ENCODE measurements at places on chromosomes 3 and 15. TPM values are rescaled to one million over a fixed set of nuclear protein-coding genes. Genes with fewer than 3 reads are reported as not detected.

Gene CFAP100
- not detected for total RNA-seq

- DNase-seq, result no peak
Observed at GRCh38 chr3:147311716-147312115, 94.6 kb downstream of the ZIC4 start.

Gene GPR149
- not detected for total RNA-seq

- DNase-seq, result no peak
Observed at GRCh38 chr3:188041193-188041592, 112.8 kb upstream of the LPP start.

- no peak for DNase-seq
Observed at GRCh38 chr3:157126365-157126764, 33.6 kb downstream of the CCNL1 start.

DNA sequence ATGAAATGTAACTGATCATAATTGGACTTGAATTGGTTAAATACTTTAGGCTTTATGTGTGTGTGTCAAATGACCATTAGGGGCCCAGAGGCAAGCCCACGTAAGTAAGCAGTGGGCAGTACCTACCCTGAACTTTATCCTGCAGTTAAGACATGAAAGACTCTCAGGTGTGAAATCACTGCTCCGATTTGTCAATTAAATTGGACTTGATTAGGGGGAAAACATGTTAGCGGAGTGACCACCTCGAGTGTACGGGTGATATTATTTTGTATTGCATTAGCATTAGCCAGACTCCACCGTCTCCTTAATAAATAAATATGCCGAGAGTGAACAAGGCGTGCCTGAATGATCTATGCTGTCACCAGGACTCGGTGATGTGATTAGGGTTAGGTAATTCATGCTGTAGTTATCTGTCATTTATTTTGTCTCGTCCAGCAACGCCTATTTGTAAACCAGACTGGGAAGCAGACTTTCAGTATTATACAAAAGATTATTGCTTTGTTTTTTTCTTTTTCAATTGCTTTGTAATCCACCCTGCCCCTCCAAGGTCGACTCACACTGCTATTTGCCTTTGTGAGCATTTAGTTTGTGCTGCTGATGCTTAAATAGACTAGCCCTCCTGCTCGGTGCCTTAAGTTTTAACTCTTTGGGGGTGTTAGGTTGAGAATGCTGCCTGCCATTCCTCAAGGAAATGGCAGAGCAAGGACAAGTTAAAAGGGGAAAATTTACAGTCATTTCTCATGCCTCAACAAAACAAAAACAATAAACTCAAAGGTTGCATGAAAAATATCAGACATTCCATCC is 1.8 kb downstream of the RBMS3 start:
- no peak for DNase-seq

GRCh38 chr15:60960517-60960916 is 268.6 kb downstream of the RORA start:
- no peak for DNase-seq

Gene PTPRG
- 82.8 TPM for total RNA-seq

DNA sequence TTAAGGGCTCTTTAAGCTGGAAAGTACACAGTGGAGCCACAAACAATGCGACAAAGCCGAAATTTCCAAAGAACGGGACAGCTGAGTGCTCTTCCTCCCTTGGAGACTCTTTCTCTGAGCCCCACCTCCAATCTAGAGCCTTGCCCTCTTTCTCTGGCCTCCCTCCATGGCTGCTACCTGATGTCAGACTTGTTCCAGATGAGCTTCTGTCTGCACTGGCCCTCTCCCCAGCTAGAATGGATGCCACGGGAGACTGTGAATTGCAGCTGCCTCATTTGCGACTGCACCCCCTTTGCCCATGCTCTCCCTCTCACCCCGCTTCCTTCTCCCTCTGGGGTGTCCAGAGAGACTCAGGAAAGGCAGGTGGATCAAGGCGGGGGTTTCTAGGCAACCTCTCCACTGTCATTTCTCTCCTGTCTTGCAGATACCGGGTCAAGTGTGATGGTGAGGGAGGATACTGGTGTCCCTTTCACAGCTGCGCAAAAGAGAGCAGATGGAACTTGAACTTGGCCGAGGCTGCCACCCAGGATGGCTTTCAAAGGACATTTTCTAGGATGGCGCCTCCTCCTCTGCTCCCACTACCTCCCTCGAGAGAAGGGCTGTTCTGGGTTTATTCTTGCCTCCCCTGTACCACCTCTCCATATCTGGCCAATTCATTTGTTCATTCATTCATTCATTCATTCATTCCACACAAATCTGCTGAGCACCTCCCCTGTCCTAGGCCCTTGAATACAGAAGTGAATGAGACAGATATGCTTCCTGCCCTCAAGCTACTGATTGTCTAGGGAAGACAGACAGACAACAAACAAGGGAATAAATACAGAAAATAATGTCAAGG is 12.8 kb downstream of the ATP2B2 start:
- DNase-seq, result no peak

DNA sequence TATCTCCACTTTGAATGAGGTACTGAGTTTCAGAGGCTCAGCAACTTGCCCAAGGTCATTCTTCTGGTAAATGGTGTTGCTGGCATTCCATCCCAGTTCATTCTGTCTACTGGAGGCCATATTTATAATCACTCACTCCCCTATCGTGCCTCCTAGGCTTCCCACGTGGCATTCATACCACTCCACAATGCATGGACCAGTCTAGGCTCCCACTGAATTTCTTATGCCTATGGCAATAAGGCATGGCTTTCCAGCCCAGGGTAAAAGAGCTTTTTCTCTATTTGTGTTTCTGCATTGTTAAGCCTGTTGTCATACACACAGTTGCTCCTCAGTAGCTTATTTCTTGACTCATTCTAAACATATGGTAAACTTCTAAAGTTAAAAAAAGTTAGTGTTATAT is 19.9 kb downstream of the BBX start:
- no peak for DNase-seq

- no peak for DNase-seq
Observed at GRCh38 chr15:27850050-27850449, 249.1 kb downstream of the OCA2 start.

Gene MUC20
- total RNA-seq, result 9.5 TPM

- peak; percentile 74 for DNase-seq
Observed at GRCh38 chr3:127479449-127479848, 111.1 kb downstream of the TPRA1 start.

DNA sequence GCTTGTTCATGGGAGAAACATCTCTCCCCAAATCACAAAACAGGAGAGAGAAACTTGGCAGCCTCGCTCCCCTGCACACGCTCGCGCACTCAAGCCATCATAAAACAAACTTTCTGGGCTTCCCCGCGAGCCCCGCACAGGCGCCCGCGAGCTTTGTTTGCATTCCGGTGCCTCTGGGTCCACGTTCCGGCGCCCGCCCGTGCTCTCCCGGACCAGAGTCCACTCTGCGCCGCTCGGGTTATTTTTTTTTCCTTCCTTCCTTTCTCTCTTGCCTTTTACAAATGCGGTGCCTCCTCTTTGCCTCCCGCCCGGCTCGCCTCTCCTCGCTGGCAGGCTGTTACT is 363 bp downstream of the MAGI1 start:
- no peak for DNase-seq

GRCh38 chr15:62544446-62544845 is 379.4 kb upstream of the C2CD4B start:
- no peak for DNase-seq

DNA sequence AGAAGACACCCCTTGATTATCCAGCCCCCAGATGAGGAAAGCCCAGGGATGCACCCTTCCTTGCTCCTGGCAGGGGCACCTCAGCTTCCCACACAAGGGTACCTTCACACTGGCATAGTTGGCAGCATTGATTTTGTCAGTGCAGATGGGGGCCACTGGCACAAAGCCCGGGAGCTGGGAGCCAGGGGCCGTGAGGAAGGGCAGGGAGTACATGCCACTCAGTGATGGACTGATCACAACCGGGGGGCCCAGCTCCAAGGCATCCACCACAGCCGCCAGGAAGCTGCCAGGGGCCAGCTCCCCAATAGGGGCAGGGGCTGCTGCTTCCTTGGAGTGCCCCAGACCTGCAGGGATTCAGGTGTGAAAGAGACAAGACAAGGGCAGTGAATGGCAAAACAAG is 2.6 kb upstream of the PCBP4 start:
- no peak for DNase-seq

GRCh38 chr3:155854141-155854940 is at the start of gene SLC33A1:
Gene SLC33A1 (minus strand): TSS chr3:155854427. CDS start chr3:155853997, 430 bp downstream.
- peak; percentile 99 for DNase-seq

GRCh38 chr3:120473896-120474675 is 23.3 kb upstream of the FSTL1 start:
- DNase-seq, result no peak

GRCh38 chr3:52554026-52554755 is 17.8 kb downstream of the UQCC5 start:
- no peak for DNase-seq

Gene SLC38A3
- 3.7 TPM for total RNA-seq

Gene MGLL
- 18.1 TPM for total RNA-seq

GRCh38 chr3:111156517-111156916 is 84.9 kb downstream of the NECTIN3 start:
- DNase-seq, result no peak

DNA sequence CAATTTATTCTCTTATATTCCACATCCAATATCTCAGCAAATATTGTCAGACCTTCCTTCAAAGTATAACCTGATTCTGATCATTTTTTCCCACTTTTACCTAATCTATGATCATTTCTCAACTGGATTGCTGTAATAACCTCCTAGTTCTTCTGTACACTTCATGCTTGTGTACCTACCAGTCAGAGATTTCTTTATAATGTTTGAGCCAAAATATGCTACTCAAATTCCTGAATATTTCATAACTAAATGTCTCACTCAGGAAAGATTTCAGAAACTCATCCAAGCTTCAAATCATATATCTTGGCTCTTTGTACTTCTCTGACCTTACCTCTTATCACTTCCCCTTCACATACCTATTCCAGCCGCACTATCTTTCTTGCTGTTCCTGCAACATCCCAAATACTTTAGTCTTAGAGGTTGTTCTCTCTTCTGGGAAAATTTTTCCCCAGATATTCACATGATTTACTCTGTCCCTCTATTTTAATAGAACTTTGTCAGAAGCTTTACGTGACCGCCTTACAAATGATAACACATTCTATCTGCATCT is 20.0 kb downstream of the BCHE start:
- DNase-seq, result no peak

DNA sequence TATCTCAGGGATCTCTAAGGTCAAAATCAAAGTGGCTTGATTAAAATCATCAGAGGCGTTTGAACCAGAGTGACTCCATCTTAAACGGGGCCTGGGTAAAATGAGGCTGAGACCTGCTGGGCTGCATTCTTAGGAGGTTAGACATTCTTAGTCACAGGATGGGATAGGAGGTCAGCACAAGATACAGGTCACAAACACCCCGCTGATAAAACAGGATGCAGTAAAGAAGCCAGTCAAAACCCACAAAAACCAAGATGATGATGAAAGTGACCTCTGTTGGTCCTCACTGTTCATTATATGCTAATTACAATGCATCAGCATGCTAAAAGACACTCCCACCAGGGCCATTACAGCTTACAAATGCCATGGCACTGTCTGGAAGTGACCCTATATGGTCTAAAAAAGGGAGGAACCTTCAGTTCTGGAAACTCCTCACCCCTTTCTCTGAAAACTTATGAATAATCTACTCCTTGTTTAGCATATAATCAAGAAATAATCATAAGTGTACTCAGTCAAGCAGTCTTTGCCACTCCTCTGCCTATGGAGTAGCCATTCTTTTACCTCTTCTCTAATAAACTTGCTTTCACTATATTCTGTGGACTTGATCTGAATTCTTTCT is 143.3 kb upstream of the SLCO3A1 start:
- no peak for DNase-seq

DNA sequence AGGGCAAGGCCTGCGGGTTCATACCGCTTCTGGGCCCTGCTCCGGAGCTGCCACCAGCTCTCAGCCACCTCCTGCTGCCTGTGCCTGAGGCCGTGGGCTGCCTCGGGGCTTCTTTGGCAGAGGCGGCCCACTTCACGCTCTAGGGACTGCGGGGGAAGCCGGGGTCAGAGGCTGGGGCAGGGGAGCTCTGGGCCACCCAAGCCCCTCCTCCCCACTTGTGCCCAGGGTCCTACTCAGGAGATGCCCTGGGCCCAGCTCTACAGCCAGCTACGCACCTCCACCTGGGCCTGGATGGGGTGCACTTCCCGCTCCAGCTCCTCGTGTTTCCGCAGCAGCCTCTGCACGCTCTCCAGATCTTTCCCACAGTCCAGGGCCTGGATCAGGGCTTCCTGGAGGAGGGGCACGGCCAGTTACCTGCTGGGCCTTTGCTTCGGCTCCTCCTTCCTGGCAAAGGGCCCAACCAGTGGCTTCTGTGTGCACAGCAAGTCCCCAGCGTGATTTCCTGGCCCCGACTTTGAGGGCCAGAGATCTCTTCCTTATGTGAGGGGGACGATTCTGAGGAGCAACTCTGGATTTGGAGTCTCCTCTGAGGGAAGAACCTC is 24.0 kb downstream of the PLA2G4B start:
- no peak for DNase-seq

Data from ovary (tissue), 10 donors.